ENCODE measurements at places on chromosomes 5 and 9.

GRCh38 chr5:174827558-174827957 lies 103.2 kb downstream of the MSX2 start:
- DNase-seq: no peak

DNA sequence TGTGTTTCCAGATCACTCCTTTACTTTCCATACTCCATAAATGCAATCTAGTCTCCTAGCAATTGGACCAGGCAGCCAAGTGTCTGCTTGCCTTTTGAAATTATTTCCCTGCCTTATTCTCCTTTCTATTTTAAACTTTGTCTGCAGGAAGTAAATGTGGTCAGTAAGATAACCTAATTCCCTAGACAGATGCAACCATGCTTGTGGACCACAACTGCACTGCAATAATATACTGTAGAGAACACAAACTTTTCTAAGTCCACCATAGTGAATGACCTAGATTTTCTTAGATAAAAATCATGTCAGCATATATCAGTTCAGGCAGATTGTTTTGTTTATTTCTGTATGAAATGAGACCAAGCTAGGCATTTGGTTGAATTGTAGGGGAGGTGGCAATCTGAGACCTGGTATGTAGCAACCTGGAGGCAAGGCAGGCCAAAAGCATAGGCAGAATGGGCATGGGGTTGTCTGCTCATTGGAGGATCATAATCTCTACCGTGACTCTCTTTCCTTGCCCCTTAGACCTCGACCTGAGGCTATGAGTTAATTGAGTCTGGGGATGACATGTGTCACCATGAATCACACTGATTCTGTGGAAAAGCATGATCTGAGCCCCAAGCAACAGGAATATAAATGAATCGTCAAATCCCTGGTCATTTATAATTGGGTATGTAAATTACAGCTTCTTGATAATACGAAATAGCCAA lies 20.7 kb downstream of the ACTL7B start:
- no peak for DNase-seq

GRCh38 chr9:61634192-61634591 lies 444.4 kb downstream of the SPATA31A7 start:
- DNase-seq: no peak

- DNase-seq: no peak
These were observed 76.8 kb downstream of the CAMSAP1 start for GRCh38 chr9:135830496-135830895.

DNA sequence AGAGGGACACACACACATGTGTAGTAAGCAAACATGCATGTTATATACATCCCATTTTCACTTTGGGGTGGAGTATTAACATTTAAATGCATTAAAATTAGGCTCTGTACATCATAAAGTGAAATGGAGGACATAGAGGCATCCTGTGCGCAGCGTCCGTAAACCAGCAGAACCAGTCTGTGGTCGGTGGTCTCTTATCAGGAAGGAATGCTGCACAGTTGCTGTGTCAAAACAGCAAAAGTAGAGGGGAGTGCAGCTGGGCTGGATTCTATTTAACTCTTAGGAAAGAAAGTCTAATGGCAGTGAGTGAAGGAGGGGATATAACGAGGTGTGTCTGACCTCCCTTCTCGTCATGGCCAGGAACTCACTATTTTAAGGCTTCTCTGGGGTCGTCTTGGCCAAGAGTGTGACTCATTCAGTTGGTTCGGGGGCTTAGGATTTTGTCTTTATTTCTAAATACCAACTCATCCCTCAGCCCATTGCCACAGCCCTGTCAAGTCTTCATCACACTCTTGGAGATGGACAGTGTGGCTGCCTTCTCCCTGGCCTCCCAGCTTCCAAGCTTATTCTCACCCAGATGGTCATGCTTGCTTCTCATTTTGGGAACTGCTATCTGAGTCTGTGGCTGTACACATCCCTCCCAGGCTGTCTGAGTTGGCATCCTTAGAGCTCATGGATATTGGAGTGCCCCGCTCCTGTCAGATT lies 20.1 kb upstream of the CXCL14 start:
- DNase-seq: no peak

DNA sequence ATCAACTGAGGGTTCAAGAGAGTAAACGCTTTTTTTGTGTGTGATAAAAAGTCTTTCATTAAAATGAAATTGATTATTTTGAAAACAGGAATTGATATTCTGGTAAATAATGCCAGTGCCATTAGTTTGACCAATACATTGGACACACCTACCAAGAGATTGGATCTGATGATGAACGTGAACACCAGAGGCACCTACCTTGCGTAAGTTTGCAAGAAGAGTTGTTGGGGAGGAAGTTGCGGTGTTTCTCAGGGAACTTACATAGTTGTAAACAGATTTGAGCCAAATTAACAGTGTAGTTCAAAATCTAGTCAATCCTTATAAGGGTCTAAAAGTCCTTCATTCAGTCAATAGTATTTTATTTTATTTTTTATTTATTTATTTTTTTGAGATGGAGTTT lies 28.9 kb downstream of the HSDL2 start:
- no peak for DNase-seq

GRCh38 chr5:178581621-178582020 lies 8.6 kb downstream of the COL23A1 start:
- no peak for DNase-seq

Measured in stimulated activated CD8-positive, alpha-beta memory T cell treated with anti-CD3 and anti-CD28 coated beads, Interleukin-15, amount 100 ng/mL, for 24 hours (primary cell).